Right lung (tissue), 10 donors: ENCODE measurements at places on chromosomes 6 and 20. TPM values are rescaled to one million over a fixed set of nuclear protein-coding genes. Genes with fewer than 3 reads are reported as not detected.

DNA sequence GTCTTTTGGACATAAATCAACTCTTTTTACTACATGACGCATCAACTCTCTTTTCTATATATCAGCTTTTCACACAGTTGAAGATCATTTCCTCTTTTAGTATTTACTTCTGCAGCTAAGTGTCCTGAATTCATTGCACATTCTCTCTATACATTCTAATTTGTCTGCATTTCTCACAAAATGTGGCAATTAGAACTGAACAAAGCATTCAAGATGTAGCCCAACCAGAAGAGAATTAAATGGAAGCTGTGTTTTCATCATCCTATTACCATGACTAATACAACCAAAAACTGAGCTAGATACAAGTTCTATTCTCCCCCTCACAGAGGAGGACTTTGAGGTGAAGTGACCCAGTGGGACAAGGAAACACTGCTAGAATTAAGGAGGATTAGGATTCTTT is 86.9 kb downstream of the PLCG1 start:
- no peak for DNase-seq

DNA sequence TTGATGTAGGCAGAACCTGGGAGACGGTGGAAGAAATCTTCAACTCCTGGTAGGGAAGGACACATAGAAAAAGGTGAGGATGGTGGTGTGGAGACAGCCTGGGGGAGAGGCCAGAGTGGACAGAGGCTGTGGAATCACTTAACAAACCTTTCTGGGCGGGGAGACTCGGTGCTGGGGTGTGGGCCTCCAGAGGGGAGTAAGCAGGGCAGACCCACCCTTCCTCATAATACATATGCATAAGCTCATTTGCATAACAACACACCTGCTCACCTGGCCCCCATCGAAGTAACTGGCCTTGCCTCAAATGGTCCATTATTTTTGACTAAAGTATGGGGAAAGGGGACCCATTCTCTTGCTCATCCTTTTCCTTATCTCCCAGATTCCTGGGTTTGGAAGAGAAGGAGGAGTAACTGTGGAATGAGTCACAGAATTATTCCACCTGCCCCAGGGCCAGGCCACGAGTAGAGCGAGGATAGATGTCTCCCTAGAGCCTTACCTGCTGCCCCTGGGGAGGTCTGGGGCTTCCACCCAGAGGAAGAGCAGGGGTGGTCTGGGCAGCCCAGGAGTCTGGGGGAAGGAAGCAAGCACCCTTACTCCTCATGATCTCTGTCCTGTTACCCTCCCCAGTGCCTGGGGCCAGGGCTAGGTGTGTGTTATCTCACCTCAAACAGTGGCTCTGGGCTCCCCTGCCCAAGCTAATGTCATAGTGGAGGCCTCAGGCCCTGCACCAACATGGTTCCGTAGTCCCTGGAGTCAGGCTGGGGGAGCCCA is 10.7 kb upstream of the VEGFA start:
- DNase-seq = no peak

DNA sequence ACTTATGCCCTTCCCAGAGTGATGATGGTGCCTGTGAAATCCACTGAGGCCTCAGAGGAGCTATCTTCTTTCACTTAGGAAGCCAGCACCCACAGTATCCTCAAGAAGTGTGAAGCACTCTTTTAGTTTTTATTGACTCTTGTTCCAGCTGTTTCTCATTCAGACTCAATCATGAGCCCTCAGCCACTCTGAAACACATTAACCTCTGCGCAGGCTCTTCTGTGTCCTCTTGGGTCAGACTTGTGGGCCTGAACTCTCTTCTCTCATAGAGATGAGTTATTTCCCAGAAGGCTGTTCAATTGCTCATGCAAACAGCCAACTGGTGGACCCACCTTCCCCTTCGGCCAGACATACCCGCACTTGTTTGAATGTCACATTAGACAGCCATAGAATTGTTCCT is 27.8 kb upstream of the PREP start:
- no peak for DNase-seq

- DNase-seq = no peak
Observed at GRCh38 chr20:8360035-8360434, 228.0 kb downstream of the PLCB1 start.

GRCh38 chr6:167412506-167412905 is 87.6 kb downstream of the TTLL2 start:
- DNase-seq = no peak

- no peak for DNase-seq
Observed at GRCh38 chr6:43669922-43670622, 17.5 kb downstream of the MRPS18A start.

GRCh38 chr6:6886886-6887285 is 220.9 kb upstream of the RREB1 start:
- DNase-seq = no peak

Gene ASIP
- polyA plus RNA-seq = not detected

Gene MAP3K4
- 42.8 TPM for polyA plus RNA-seq

Gene FAM209B
- polyA plus RNA-seq = 0.44 TPM

Gene PACRG
- 6.4 TPM for polyA plus RNA-seq
